Caki2 (cell line): ENCODE measurements at places on chromosomes 7 and 10.

- no peak for DNase-seq
These were observed 51.0 kb upstream of the MSMB start for GRCh38 chr10:46096909-46097575.

DNA sequence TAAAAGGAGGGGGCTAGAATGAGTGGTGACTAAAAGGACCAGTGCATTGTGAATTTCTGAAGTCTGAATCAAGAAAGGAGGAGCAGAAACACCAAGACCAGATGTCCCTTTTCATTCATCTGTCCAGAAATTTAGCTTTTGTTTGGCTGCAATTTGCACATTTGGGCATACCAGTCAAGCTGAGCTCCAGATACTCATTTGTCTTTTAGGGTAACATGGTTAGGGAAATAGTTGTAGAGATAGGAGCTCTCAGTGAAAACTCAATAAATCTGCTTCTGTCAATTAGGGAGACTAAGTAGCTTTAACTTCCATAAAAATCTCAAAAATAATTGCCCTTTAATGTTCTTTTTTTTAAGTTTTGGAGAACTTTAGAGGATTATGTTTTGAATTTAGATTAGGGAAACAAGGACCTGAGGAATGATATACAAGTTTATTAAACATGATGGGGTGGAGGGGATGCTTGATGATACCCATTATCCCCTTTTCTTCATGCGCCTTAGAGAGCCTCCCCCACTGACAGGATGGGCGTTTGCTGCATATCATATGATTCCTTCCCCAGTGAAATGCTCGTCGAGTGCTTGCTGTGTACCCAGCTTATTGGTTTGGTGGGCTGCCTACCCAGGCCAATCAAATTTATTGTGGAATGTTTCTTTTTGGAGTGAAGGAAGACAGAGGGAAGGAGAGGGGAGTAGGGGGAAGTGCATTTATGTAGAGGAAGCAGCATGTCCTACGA lies 50.7 kb upstream of the RPA3 start:
- DNase-seq = no peak

DNA sequence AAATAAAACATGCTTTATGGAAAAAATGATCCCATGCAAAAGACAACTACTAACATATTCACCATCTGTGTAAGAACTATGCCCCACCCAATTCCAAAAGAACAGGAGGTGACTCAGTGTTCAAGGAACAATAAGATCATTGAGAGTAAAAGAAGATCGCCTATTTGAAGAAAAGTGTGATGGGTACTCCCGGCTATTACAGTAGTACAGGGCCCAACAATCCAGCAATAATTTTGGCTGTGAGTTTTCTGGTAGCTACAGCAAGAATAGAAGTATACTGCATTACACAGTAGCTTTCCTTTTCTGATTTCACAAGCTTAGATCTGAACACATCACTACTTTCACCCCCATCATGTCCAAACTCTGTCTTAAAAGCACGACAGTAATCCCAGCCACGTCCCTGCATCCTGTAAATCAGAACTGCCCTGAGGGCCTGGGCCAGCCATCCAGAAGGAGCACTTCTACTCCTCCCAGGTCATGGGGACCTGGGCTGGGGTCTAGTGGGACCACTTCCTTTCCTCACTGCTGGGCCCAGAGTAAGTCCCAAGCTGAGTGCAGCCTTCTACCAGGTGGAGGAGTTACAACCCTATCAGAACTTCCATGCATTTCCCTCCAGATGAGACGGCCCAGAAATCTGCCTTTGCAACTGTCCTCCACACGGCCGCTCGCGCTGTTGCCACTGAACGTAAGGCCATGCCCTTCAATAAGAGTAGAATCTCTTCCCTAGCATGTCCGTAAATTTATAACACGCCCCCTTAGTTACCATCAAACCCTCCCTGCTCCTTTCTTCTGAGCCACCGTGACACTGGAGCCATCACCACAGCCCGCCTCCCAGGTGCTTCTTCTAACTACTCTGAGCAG lies 7.9 kb downstream of the ESYT2 start:
- peak; percentile 65 for DNase-seq

DNA sequence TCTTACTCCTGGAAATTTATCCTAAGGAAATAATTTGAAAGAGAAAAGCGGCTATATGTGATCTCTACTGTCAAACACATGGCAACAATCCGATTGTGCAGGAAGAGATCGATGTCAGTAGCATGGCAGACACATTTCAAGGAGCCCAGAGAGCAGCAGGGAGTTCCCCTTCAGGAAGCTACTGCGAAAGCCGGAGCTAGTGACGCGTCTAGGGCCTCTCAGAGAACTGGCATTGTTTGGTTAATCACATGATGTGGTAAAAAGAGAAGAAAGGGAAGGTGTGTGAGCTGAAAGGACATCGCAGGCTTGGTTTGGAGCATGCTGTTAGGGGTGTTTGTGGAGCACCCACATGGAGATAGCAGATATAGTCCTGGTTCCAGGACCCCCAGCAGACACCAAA lies 74.9 kb downstream of the BEND7 start:
- no peak for DNase-seq

DNA sequence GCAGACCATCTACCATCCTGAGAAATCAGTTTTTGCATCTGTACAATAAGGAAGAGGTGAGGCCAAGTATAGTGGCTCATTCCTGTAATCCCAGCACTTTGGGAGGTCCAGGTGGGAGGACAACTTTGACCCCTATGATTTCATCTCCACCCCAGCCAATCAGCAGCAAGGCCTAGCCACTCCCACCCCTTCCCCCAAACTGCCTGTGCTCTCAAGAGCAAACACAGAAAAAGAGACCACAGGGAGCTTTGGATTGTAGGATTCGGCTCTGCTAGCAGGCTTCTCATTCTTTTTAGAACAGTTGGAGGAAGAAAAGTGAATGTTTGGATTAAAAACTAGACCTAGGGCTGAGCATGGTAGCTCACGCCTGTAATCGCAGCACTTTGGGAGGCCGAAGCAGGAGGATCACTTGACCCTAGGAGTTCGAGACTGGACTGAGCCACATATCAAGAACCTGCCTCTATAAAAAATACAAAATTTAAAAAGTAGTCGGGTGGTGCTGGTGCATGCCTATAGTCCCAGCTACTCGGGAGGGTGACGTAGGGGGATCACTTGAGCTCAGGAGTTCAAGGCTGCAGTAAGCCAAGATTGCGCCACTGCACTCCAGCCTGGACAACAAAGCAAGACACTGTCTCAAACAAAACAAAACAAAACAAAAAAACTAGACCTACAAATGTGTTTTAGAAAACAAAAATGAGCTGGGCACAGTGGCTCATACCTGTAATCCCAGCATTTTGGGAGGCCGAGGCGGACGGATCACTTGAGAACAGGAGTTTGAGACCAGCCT lies 25.1 kb upstream of the PROSER2 start:
- DNase-seq = no peak

- DNase-seq = no peak
These were observed 166.4 kb downstream of the C7orf25 start for GRCh38 chr7:42745357-42746059.

- DNase-seq = no peak
These were observed 64.4 kb upstream of the GSDME start for GRCh38 chr7:24821754-24822054.

GRCh38 chr7:139660317-139661042 lies 117.3 kb downstream of the HIPK2 start:
- no peak for DNase-seq

- no peak for DNase-seq
These were observed 222.8 kb upstream of the PRKCQ start for GRCh38 chr10:6802759-6803426.

DNA sequence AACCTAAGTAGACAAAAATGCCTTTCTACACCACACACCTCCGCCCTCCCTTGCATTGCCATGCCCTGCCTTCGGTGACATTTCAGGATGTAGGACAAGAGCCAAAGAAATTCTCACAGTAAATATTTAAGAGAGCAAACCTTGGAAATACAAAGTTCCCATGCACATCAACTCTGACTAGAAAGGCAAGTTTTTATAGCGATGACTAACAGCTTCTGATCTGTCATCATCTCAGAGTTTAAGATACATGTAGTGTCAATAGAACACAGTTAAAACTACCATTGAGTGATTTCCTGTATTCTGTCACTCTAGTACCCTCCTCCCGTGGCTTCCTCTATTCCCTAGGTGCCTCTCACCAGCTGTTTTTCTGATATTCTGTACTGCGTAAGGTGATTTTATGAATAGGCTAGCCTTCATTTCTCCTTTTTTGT lies 20.7 kb downstream of the SLC16A9 start:
- no peak for DNase-seq

GRCh38 chr10:17645621-17646345 lies 1.8 kb downstream of the STAM start:
- DNase-seq = peak; percentile 35

GRCh38 chr10:129730272-129730992 lies 233.6 kb downstream of the EBF3 start:
- DNase-seq = peak; percentile 58

DNA sequence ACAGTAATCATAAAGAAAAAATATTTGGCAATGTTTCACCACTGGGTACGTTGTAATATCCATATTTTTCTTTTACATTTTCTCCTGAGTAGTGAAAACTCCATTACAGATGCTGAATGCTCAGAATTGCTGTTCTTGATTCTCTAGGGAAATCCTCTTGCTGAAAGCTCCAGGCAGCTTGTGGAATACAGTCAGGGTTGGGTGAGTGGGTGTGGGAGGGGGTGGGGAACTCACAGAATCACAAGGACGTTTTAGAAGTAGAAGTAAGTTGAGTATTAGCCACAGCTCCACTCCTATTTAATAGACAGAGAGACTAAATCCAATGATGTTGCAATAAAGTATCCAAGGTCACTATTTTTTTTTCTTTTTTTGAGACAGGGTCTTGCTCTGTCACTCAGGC lies 1270.9 kb downstream of the TYW1 start:
- no peak for DNase-seq
